ENCODE measurements at places on chromosomes 5 and 9.

GRCh38 chr5:126972062-126972895, 58.1 kb downstream of the MARCHF3 start:
- DNase-seq = peak; percentile 43

- no peak for DNase-seq
Observed at GRCh38 chr5:103456476-103456875, 106.1 kb downstream of the NUDT12 start.

DNA sequence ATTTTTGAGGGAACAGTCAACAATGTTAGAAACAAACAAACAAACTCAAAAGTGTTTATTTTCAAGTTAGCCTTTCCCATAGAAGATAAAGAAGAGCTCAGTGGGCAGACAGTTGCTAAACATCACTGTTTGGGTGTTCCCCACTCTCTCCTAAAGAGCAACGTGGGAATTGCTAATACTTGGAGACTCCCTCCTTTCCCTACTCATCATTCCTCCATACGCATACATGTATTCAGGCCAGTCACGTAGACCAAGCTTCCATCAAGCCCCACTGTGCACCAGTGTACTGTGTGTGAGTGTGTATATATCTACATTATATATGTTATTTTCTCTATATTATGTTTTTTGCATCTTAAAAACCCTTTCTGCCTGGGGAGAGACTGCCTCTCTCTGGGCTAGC, 115.0 kb upstream of the EGFLAM start:
- DNase-seq = no peak

- DNase-seq = no peak
Observed at GRCh38 chr5:140249536-140249935, 53.4 kb downstream of the PFDN1 start.

DNA sequence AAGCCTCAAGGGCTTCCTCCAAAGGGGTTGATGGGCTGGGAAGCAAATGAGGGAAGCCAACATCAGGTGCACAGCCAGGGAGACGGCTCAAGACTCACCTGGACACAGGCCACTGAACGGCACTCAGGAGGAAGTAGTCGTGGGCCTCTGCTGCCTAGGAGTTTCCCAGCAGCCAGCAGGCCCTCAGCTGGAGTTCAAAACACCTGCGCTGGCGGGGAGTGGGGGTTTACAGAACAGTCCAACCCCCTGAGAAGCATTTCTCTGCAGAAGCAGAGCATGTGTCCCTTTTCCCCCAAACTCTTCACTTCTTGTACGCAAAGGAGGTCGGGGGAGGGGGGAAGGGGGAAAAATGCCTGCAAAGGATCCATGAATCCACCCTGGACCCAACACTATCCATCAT, 2.3 kb downstream of the WHRN start:
- no peak for DNase-seq

DNA sequence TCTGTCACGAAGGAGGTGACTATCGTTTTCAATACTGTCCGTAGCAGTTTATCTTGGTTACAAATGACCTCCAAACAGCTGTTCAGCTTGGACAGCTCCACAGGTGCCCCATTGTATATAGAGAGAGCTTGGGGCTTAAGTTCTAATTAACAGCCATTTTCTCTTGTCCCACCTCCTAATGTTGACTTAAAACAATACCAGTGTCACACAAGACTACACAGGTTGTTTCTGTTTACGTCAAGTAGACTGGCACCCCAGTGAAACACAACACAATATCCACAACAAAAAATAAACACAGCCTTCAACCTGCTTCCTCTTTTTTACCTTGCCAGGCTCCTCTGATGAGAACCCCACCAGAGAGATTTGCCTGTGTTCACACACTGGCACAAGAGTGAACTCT, 39.8 kb upstream of the TLE1 start:
- DNase-seq = peak; percentile 31

DNA sequence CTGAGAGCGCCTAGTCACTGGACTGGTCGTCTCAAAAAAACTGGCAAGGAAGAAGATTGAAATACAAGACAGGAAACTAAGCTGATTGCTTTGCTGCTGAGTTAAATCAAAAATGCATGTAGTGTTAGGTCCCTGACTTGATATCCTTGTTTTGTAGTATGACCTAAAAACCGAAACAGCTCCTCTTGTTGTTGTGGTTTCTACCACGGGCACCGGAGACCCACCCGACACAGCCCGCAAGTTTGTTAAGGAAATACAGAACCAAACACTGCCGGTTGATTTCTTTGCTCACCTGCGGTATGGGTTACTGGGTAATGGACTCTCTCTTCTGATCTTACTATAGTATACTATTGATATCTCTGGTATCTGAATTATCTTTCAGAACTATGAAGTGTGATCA, 4.3 kb downstream of the MTRR start:
- peak; percentile 48 for DNase-seq

DNA sequence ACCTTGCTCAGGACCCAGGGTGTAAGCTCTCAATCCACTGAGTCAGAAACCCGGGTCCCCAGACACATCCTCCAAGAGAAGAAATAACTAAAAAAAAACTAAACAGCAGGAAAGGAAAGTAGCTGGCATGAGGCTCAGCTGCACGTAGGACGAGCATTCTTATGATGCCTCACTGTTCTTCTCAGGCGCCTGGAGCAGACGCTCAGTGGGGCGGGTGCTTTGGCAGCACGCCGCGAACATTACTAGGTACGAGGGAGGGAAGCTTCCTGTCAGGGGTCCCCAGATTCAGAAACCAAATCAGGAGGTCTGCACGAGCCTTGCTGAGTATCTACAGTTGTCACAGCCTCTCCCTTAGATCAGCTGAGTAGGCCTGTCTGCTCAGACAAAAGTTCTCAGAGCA, 85.8 kb downstream of the SECISBP2 start:
- no peak for DNase-seq

- no peak for DNase-seq
Observed at GRCh38 chr5:146529984-146530383, 14.0 kb upstream of the GPR151 start.
